ENCODE measurements at places on chromosomes 1 and 21. TPM values are rescaled to one million over a fixed set of nuclear protein-coding genes. Genes with fewer than 3 reads are reported as not detected.
A peak's percentile ranks its signal among the peaks of the same experiment; 100 is the strongest.

- no peak for DNase-seq
Observed at GRCh38 chr1:4301007-4301406, 353.4 kb upstream of the AJAP1 start.

GRCh38 chr1:42977653-42978052, 19.0 kb upstream of the SLC2A1 start:
- DNase-seq: no peak

DNA sequence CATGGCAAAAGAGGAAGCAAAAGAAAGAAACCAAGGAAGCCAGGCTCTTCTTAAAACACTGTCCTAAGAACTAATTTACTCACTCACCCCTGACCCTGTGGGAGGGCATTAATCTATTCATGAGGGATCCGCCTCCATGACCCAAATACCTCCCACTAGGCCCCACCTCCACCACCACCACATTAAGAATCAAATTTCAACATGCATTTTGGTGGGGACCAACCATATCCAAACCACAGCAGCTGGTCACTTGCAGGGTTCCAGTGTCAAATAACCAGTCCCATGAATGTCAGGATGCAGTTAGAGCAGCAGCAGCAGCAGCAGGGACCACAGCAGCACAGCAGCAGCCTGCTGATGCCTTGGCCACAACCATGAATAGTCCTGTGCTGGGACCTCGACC, 83.8 kb downstream of the ZC3H11B start:
- DNase-seq: no peak

GRCh38 chr21:29024474-29025327, at the start of gene USP16:
Gene USP16, plus strand, starts transcription at chr21:29024668. Its CDS starts 3,246 bp downstream, at chr21:29027914.
- peak; percentile 90 for DNase-seq

- DNase-seq: no peak
Observed at GRCh38 chr21:42779431-42779861, 99.9 kb downstream of the WDR4 start.

- DNase-seq: no peak
Observed at GRCh38 chr1:188670837-188671236, 1806.8 kb downstream of the BRINP3 start.

GRCh38 chr1:244322791-244323521, 128.8 kb downstream of the ADSS2 start:
- DNase-seq: peak; percentile 79

DNA sequence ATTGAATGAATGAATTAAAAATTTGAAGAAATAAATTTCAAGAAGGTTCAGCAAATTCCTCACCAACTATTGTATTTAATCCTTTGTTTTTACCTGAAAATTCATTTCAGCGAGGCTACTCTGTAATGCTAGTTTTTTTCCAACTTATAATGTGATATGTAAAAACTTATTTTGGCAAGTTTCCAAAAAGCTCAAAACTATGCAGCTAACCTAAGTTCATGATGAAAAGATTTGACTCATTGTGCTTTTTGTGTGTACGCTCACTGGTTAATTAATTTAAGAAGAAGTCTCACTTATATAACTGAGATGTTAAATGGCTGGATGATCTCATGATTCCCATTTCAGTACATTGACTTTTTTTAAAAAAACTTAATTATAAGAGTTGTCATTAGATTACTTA, 196.0 kb upstream of the SAMSN1 start:
- DNase-seq: no peak

DNA sequence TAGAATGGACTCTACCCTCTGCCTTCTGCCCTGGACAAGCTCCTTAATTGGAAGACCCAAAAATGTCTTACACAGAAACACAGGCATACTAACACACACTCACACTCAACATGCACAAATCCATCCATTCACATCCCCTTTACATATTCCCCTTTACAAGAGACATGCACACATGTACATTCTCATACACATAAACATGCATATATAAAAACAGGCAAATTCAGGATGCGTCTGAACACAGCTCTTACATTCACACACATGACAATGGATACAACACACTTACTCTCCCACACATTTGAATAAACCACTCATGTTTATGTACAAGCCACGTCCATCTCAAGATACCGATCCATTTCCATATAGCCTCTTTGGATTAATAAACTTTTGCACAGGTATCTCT, 84.4 kb downstream of the HMGB4 start:
- DNase-seq: no peak

DNA sequence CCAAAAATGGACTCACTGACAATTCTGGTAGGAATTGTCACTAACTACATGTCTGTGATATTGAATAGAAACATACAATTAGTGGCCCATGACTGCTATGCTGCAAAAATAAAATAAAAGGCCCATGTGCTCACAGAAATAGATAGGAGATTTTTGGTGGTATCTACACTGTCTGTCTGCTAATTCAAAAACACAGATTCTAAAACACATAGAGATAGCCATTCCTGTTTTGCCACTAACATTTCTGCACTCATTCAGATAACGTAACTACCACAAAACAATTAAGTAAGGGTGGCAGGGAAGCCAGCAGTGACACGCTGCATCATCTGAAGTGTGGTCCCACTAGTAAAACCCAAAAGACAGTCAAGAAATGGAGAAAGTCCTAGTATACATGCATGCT, 202.2 kb upstream of the NFIA start:
- DNase-seq: no peak

GRCh38 chr1:100613817-100614559, 76.0 kb downstream of the GPR88 start:
- DNase-seq: no peak

GRCh38 chr1:9542430-9542829, 3.2 kb downstream of the SLC25A33 start:
- DNase-seq: no peak

GRCh38 chr1:9628541-9629444, 22.7 kb upstream of the PIK3CD start:
- DNase-seq: no peak

DNA sequence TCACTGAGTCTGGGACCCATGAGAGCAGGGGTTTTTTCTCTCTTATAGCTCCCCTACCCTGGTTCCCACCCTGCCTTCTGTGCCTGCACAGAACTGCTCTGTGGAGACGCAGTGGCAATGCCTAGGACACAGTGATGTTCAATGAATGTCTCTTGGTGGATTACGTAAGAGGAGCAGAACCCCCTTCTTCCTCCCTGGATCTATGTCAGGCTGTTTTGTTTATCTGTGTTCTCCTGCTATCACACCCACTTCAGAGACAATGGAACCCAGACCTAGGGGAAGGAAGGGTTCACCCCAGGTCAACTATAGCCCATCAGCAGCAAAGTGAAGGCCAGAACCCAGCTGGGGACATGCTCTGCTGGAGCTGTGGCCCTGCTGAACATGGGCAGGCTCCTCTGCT, 2.0 kb downstream of the HPCAL4 start:
- DNase-seq: no peak

GRCh38 chr1:213905344-213905743, 82.4 kb upstream of the PROX1 start:
- DNase-seq: no peak

- DNase-seq: no peak
Observed at GRCh38 chr1:53600561-53600960, 138.4 kb downstream of the GLIS1 start.

GRCh38 chr1:52554756-52555155, 1.9 kb upstream of the TUT4 start:
- DNase-seq: no peak

DNA sequence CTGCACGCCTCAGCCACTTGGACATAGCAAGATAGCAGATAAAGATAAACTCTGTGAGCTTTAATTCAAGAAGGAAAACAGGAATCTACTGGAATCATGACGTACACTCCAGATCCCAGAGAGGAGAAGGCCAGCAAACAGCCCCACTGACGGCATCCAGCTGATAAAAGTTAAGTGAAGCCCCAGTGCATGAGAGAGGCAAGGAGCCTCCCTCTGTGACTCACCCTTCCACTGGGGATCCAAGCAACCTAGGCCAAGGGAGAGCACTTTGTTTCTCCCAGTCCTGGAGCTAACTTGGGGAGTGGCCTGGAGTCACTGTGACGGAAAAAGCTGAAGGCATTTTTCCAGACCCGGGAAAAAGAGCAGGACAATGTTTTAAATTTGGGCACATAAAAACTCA, 270.0 kb downstream of the AKT3 start:
- DNase-seq: no peak

- no peak for DNase-seq
Observed at GRCh38 chr1:117544509-117545109, 61.2 kb upstream of the TENT5C start.

DNA sequence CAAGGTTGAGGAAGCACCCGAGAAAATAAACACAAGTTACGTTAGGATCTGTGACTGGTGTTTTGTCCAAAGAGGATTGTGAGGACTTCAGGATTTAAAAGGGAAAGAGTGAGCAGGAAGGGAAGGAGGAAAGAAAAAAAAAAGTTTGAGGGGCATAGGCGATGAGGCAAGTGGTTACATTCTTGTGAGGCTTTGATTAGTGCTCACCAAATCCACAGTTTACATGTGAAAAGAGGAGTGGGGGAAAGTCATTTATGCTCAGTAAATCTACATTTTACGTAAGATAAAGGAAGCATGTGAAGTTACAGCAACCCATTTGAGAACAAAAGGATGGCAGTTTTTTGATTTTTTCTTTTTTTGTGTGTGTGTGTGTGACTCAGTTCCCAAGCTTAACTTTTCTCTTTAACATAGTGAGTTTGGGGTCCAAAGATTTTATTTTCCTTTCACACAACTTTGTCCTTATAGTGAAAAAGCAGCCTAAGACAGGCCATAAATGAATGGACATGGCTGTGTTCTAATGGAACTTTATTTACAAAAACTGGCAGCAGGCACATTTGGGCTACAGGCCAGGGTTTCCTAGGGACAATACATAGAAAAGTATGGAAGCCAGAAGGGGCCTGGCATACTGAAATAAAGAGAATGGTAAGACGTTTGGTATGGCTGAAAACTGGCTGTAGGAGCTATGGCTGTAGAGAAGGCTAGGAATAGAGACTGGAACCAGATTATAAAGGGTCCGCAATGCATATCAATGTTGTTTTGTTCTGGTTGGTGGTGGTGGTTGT, 121.7 kb downstream of the FGGY start:
- DNase-seq: no peak

DNA sequence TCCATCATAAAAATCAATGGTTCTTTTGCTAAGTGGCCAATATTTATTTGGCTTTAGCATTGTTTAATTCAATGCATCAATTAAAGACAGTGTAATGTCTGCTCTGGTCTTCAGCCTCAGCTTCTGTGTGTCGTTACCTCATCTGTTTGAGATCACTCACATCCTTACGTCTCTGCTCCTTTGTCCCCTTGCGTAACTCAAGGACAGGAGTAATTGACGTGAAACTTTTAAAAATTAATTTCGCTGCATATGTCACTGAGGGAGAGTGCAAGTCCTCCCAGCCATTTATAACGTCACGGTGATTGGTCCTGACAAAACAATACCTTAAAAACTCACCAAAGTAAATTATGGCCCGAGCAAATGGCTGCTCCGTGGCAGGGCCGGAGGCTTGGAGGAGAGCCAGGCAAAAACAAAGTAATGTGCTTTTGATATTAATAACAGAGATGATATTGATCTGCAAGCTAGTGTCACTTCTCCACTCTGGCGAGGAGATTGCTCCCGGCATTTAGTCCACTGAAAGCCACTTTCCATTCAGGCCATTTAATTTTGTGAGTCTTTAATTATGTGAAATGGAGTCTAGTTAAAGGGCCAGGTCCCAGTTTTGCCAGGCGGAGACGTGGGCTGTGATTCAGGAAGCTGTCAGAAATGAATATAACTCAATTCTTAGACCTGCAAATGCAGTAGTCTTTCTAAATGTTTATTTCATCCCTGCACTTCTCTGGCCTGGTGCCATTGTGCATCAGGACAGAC, 150.9 kb upstream of the POU3F1 start:
- no peak for DNase-seq

DNA sequence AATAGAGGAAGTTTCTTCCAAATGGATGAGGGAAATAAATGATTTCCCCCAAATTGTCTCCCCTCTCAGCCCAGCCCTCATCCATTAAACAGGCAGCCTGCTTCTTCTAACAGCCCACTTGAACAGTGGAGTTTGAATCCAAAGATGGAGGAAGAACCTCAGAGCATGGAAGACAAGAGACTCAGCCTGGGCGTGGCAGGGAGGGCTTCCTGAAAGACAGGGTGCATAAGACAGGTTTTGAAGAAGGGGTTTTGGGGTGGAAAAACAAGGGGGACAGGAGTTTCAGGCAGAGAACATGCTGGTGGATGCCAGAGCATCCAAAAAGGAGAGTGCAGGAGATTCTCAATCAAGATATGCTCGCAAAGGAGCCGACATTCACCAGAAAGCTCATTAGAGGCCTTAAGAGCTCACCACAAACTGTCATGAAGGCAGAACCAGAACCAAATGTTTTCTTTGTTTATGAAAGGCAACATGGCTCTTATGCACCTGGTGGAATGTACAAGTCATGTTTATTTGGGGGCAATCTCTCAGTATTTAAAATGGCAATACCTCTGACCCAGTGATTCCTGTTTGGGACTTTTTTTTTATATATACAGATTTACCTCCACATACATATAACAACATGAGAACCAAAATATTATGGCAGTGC, 26.5 kb upstream of the TSPEAR start:
- no peak for DNase-seq

GRCh38 chr1:31822766-31823165, 6.9 kb upstream of the SPOCD1 start:
- no peak for DNase-seq

DNA sequence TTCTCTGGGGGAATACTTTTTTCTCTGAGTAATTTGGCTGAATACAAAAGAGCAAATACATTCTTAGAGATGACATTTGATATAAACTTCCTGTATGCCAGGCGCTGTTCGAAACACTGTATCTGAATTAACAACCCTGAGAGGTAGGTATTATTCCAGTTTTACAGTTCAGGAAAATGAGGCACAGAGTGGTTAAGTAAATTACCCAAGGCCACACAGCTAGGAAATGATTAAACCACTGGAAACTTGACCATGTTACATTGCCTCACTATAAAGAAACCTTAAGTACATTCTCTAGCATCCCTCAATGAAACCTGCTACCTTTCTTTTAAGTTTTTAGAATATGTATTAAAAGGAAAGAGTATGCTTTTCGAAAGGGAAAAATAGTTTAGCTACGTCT, 54.6 kb downstream of the SMYD2 start:
- no peak for DNase-seq

DNA sequence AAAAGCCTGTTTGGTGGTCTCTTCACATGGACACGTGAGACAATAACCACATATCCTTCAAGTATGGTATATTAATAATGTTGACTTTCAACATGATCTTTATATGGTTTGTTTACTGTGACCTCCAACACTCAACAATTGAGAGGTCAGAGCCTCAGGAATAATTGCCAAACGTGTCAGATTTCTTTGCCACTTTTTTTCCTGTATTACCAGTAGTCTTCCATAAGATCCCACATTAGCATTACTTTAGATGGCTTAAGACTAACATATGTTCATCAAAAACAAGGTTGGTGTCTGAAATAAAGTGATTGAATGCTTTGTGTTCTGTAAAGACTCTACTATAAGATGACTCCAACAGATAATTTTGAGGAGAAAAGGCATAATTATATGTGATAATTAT, 118.7 kb upstream of the F3 start:
- DNase-seq: no peak

GRCh38 chr1:207990455-207990854, 79.5 kb upstream of the CD34 start:
- no peak for DNase-seq

- no peak for DNase-seq
Observed at GRCh38 chr1:159163614-159164228, 7.7 kb upstream of the CADM3 start.

ANGPTL1 gene
- total RNA-seq: 0.10 TPM

KIF2C gene
- 49.8 TPM for total RNA-seq

EPHB2 gene
- total RNA-seq: 0.23 TPM

SUSD4 gene
- not detected for total RNA-seq

KRTAP13-2 gene
- not detected for total RNA-seq

ZNF593OS gene
- not detected for total RNA-seq

TDRD5 gene
- 0.10 TPM for total RNA-seq

TENT5C gene
- total RNA-seq: 0.12 TPM

TNFRSF9 gene
- 0.07 TPM for total RNA-seq

KCNJ9 gene
- not detected for total RNA-seq

Data from NCI-H460 (cell line).